ENCODE measurements at places on chromosomes 7 and 10. TPM values are rescaled to one million over a fixed set of nuclear protein-coding genes. Genes with fewer than 3 reads are reported as not detected.

The ICA1 gene
- 0.76 TPM for total RNA-seq

The HABP2 gene
- 0.13 TPM for total RNA-seq

The CALHM1 gene
- total RNA-seq, result not detected

The SLC13A1 gene
- total RNA-seq, result not detected

The TAS2R3 gene
- not detected for total RNA-seq

The PIP4K2A gene
- total RNA-seq, result 33.0 TPM

The RNF32 gene
- 1.2 TPM for total RNA-seq

The LDB3 gene
- total RNA-seq, result 0.04 TPM

The CDNF gene
- total RNA-seq, result 0.85 TPM

The BMPER gene
- total RNA-seq, result 7.6 TPM

The METTL27 gene
- 12.3 TPM for total RNA-seq

The NPFFR1 gene
- 0.01 TPM for total RNA-seq

The SLC37A3 gene
- total RNA-seq, result 24.7 TPM

The TMEM176B gene
- total RNA-seq, result 0.16 TPM

The CYP3A4 gene
- total RNA-seq, result not detected

The TBX20 gene
- 3.2 TPM for total RNA-seq

The NPM3 gene
- 107 TPM for total RNA-seq

The HOXA5 gene
- 6.2 TPM for total RNA-seq

The GOLGA7B gene
- 4.9 TPM for total RNA-seq

The KNDC1 gene
- 3.2 TPM for total RNA-seq

The MRLN gene
- not detected for total RNA-seq

The RELN gene
- 0.03 TPM for total RNA-seq

The TMEM213 gene
- not detected for total RNA-seq

The PHKG1 gene
- total RNA-seq, result 0.63 TPM

The HYAL4 gene
- not detected for total RNA-seq

The CCNY gene
- 44.4 TPM for total RNA-seq

The CBLL1 gene
- total RNA-seq, result 33.6 TPM

All from A549 treated with DMSO at 1 μM for 4 hours (cell line).